ENCODE measurements at places on chromosomes 2 and 18.

DNA sequence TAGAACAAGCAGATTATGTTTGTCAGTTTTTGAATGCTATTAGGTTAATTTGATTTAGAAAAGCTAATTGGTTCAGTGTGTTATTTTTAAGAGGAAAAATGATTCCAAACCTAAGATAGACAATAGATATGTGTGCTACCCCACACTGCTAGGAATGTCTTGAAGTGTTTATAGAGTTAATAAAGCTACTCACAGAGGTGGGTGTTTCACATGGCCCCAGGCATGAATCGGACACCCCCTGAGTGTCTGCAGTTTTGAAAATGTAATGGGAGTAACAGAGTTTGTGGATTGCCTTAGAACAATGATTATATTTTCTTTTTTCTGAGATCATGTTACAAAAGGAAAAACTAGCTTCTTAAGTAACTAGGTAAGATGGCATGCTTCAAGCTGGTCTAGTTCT, 348.3 kb downstream of the ADCYAP1 start:
- no peak for DNase-seq

GRCh38 chr2:26767129-26767528, 3.0 kb downstream of the SLC35F6 start:
- no peak for DNase-seq

DNA sequence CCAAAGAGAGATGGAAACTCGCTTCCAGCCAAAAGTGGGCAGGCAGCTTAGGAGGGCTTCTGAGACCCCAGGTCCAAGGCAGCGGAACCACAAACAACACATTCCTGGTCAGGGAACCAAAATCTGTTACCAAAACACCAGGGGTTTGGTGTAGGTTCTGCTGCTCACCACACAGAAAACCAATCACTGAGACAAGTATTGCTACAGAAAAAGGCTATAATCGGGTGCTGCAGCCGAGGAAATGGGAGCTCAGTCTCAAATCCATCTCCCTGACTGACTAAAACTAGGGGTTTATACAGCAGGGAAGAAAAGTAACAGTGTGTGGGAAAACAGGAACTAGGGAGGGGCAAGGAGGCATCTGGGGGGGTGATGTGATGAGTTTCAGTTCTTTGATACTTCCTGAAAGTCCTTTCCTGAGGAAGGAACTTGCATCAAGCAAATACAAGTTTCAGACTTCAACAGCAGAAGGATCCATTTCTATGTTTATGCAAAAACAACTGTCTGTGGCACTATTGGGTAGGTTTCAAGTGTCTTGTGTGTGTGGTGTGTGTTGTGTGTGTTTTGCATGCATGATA, 108.0 kb downstream of the FAM168B start:
- no peak for DNase-seq

- DNase-seq, result no peak
Measured at GRCh38 chr2:231357931-231358330, 37.6 kb upstream of the B3GNT7 start.

DNA sequence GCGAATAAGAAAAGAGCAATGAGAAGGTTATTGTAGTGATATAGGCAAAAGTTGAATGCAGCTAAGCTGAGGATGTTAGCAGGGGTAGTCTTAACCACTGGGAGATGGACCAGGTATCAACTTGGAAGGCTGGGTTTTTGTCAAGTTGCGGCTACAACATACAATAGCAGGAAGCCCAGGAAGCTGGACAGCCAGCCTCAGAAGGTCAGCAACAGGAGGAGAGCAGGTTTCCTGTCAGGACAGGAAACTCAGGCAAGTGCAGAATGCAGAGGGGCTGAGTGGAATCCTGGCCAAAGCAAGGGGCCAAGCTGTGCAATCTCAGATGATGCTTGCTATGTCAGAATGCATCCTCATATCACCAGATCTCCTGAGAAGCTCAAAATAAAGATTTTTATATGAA, 530.0 kb upstream of the ID2 start:
- no peak for DNase-seq

DNA sequence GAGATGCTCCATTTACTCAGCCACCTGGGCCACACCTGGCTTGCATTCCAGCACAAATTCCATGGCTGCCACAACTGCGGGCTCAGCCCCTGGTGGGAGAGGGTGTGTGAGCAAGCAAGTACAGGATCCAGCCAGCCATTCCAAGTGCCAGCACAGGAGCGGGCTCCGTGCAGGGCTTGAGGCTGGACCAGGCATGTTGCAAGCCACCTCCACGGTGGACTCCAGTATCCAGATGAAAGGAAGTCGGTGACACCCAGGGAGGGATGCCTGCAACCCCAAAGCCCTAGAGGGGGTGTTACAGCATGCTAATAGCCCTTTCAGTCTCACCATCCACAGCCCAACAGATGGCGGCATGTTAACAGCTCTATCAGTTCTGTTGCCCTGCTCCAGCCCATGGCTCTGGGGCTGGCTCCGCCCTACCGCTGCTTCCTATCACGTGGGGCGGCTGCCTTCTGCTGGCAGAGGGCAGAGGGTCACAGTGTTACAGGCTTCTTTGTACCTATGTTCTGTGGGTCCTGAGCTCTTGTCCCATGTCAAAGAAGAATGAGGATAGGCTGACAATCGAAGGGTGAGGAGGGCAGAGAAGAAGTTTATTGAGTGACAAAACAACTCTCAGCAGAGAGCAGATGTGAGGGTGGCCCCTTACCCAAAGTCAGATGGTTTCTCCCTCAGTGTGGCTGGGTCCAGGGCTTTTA, 11.7 kb upstream of the GORASP2 start:
- no peak for DNase-seq

DNA sequence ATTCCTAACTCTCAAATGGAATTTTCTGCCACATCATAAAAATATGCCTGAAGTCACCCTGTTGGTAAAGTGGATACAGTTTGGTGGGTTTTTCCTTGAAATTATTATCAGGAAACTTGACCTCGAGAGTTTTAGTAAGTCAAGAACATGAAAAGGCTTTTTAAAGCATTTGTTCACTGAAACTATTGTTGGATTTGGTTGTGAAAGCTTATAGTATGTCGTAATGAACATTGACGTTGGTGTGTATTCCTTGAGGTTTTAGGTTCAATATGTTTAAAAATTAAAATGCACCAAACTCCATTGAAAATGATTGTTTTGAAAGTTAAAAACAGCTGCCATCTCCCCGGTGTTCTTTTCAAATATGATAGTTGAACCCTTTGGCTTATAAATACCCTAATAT, 30.8 kb downstream of the AOX1 start:
- no peak for DNase-seq

GRCh38 chr2:27916293-27916995, 25.9 kb downstream of the BABAM2 start:
- DNase-seq, result no peak

DNA sequence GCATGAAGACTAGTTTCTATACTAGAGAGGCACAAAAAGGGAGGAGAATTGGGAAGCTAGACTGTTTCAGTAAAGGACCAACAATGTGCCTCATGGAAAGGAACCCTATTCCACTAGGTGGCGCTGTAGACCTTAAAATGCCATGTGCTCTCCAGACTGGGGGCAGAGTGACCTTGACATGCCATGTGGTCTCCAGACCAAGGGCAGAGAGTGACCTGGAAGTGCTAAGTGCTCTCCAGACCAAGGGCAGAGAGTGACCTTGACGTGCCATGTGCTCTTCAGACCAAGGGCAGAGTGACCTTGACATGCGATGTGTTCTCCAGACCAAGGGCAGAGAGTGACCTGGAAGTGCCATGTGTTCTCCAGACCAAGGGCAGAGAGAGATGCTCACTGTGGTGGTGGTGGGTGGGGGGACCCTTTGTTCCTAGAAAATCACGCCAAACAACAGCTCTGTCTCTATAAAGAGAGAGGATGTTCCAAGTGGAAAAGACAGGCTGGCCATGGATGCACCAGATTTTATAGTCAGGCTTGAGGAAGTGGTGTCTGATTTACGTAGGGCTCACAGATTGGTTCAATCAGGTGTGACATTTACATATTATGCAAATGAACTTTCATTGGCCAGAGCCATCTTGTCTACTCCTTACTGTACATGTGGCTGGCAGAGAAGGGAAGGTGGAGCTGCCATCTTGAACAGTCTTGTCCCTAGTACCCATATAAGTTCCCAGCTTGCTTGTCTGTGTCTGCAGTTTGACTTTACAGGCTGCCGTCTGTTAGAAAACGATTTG, 344.0 kb upstream of the DDX18 start:
- DNase-seq, result no peak

DNA sequence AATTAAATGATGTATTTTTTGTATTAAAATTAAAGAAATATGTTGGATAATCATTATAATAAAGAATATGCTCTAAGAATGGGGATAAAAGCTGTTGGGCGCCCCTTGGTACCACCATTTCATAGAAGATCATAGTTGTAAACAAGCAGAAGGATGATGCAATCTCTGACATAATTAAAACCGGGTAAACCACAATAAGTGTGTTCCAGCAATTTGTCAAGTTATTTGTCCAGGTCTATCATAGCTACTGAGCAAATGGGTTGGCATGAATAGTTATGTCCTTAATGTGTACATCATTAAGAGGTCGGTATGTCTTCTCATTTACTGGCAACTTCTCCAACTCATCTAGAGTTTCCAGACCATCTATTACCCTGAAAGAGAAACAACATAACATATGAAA, 6.7 kb upstream of the CLK1 start:
- no peak for DNase-seq

GRCh38 chr2:233791883-233792329, 13.8 kb downstream of the MROH2A start:
- no peak for DNase-seq

GRCh38 chr2:218266316-218266979, 3.5 kb downstream of the AAMP start:
- no peak for DNase-seq

GRCh38 chr18:10953672-10954071, 195.7 kb downstream of the PIEZO2 start:
- DNase-seq, result no peak

DNA sequence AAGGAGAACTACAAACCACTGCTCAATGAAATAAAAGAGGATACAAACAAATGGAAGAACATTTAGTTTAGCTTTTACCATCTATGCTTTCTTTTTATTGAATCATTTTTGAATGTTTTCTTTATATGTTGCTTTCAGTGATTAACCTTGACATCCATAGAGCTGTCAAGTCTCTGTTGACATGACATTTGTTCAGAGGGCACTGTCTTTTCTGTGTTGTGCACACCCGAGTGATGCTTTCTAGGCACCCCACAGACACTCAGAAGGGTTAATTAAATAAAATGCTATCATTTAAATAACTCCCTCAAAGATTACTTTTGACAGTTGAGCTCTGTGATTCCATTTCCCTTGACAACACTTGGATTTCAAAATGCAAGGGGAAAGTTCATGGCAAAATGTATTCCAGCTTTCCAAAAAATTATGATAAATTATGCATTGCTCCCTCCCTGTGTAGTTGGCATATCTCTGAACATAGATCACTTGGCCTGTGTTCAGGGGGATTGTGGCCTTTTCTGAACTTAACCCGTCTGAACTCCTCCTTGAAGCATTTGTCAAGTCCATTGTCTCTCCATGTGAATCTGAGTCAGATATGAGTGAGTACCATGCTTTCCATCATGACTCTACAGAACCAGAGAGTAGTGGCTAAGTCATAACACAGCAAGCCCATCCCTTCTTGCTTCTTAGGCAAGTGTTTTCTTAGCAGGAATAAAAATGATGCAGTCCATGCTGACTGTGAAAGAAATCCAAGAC, 372.6 kb downstream of the RPRM start:
- DNase-seq, result no peak

- DNase-seq, result no peak
Measured at GRCh38 chr2:222752746-222753145, 81.3 kb downstream of the MOGAT1 start.

GRCh38 chr2:5562426-5562825, 129.8 kb upstream of the SOX11 start:
- DNase-seq, result no peak

- no peak for DNase-seq
Measured at GRCh38 chr2:1766851-1767811, 22.8 kb upstream of the PXDN start.

DNA sequence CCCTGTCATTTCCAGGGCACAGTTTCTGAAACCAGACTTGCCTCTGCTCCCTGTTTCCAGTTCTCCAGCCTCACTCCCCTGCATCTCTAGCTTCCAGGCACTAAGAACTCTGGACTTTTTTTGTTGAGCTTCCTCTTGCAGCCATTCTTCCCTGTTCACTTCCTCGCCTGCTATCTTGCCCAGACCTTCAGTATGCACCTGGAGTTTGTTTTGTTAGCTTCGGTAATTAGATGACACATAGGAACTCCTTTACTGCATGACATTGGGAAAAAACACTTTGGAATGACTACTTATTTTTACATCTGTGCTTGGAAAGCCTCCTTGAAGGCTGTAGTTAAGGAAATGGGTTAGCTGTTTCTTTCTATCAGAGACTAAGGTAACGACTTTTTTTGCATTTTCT, 35.2 kb downstream of the OTOF start:
- no peak for DNase-seq

DNA sequence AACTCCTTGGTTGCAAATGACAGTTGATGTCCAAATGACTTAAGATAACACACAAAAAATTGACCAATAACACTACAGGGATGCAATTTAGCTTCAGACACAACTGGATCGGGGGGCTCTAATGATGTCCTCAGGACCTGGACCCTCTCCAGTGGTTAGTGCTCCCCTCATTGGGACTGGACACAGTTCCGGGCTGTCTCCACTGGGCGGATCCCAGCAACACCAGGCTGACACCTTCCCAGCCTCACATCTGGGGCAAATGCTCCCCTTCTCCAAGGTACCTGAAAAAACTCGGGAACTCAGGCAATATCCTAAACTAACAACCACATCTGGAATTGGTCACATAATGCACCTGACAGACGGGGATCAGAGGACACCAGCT, 48.7 kb downstream of the PSMG2 start:
- DNase-seq, result no peak

- no peak for DNase-seq
Measured at GRCh38 chr2:12236136-12236844, 480.4 kb upstream of the TRIB2 start.

- DNase-seq, result no peak
Measured at GRCh38 chr2:121897335-121897970, 142.0 kb downstream of the TSN start.

DNA sequence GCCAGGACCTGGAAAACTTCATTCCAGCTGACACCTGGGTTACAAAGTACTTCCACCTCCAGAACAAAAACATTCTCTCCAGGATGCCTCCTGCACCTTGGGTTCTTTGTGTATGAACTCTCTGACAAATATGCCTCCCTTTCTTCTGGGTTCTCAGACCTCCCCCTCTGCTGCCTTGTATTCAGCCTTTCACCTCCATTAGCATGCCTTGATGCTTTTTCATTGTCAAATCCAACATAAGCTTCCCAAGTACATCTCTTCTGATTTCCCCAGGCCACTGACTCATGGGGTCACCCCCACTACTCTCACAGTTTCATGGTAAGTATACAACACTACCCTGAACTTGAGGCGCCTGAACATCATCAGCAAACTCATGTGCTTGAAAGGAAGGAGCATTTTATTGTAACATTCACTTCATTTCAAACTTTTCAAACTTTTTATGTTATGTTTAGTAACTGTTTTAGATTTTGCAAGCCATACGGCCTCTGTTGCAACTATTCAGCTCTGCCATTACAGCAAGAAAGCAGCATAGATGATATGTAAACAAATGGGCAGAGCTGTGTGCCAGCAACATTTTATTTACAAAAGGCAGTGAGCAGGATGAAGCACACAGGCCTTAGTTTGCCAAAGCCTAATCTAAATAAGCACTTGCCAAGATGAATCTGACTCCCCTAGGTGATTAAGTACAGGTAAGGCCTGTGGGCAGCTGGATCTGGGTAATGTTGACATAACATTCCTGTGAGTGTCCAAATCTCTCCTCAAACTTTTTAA, 32.5 kb upstream of the MRPS9 start:
- no peak for DNase-seq
